ENCODE measurements at places on chromosomes 2 and 18. TPM values are rescaled to one million over a fixed set of nuclear protein-coding genes. Genes with fewer than 3 reads are reported as not detected.
A peak's percentile ranks its signal among the peaks of the same experiment; 100 is the strongest.

The KCNJ3 gene
- 2.8 TPM for total RNA-seq

The GKN1 gene
- total RNA-seq: 20.7 TPM

The GALR1 gene
- total RNA-seq: 0.28 TPM

The SLC23A3 gene
- 1.4 TPM for total RNA-seq

DNA sequence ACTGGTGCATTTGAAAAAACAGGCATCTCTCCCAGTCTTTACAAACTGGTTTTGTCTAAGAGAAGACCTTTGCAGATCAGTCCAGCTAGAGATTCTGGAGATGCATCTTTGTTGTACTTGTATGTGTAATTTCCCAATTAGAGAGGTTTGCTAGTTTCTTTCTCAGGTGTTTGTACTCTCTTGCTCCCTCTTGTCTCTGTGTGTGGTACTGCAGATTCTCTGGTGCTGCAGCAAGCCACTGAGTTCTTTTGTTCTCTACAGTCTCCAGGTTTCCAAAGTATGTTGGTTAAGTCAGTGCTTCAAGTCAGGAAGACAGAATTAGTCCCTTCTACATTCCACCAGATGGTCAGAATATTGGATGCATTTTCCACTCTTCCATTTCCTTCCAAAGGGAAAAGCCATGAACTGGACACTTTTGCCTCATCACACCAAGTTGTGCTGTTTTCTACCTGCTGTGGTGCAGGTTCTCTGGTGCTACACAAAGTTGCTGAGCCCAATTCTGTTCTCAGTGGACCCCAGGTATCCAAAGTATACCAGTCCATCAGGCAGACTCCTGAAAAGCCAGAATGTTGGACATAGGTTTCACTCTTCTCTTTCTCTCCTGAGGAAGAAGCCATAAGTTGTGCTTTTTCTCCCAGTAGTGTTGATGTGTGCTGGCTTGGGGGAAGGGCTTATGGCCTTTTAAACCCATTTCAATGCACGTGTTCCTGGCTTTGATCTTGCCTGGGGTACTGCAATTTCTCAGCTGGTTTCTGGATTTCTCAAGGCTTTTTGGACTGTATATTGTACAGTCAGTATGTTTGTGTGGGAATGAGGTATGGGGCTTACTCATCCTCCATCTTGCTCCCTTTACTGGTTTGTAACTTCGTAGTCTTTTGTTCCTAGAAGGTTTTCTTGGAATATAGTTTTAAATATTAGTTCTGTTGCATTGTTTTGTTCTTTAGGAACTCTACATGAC lies 29.8 kb downstream of the EPC2 start:
- no peaks in the 10 kb centered on the region for H3K36me3 ChIP-seq
- no peak for DNase-seq
- H3K4me3 ChIP-seq: no peak overlapping the region
- no peak overlapping the region for H3K27ac ChIP-seq

- DNase-seq: no peak
- H3K27me3 ChIP-seq: peaks cover 4% of the 10 kb centered on the region
- H3K36me3 ChIP-seq: no peaks in the 10 kb centered on the region
- H3K4me1 ChIP-seq: no peaks in the 10 kb centered on the region
- peak overlapping the region; percentile 4 for H3K4me3 ChIP-seq
Measured at GRCh38 chr2:120654381-120655134, 81.1 kb upstream of the GLI2 start.

GRCh38 chr2:212109792-212110680 lies 428.6 kb downstream of the ERBB4 start:
- H3K27ac ChIP-seq: no peak overlapping the region
- no peak overlapping the region for H3K4me3 ChIP-seq
- H3K27me3 ChIP-seq: no peaks in the 10 kb centered on the region
- no peak for DNase-seq
- peaks cover 3% of the 10 kb centered on the region for H3K4me1 ChIP-seq
- no peaks in the 10 kb centered on the region for H3K36me3 ChIP-seq

DNA sequence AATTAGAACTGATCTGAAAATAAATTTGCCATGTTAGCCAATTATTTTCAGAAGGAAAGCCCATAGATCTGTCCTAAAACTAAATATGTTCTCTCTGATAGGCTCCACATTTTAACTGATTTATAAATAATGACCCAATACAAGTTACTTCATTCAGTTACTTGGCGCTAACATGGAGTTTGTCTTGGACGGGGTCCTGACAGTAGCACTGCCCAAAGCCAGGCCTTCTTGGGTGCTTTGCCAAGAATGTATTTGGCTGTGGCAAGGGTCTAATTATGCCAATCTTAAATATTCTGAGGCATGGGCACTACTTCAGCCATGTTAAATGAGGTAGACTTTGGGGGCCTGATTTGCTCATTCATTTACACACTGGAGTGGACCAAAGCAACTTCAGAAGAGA lies 135.0 kb upstream of the PKDCC start:
- H3K27ac ChIP-seq: peak overlapping the region; percentile 33
- no peaks in the 10 kb centered on the region for H3K36me3 ChIP-seq
- H3K27me3 ChIP-seq: no peaks in the 10 kb centered on the region
- no peak overlapping the region for H3K4me3 ChIP-seq
- H3K4me1 ChIP-seq: peaks cover 10% of the 10 kb centered on the region
- DNase-seq: no peak

DNA sequence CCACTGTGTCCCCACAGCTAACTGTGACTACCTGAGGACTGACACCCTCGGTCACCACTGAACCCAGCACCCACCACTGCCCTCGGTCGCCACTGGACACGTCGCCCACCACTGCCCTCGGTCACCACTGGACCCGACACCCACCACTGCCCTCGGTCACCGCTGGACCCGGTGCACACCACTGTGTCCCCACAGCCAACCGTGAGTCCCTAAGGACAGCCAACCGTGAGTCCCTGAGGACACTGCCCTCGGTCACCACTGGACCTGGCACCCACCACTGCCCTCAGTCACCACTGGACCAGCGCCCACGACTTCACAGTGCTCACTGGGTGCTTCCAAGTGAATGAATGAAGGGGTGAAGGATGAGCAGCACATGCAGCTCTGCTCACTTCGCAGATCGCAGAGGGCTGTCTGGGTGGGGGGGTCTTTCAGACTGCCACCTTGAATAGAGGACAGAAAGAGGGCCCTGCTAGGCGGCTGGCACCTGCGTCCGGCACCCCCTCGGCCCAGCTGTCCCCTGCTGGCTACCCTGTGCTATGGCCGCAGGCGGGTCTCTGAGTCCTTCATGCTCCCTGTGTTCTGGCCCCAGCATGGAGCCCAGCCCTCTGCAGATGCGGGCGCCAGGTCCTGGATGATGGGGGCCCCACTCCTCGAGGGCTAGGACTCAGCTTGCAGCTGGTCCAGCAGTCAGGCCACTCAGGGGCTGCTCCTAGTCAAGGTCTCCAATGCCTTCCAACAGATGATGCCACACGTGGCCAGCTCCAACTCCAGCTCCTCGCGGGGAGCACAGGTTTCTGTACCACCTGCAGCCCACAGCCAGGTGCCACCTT lies 51.4 kb upstream of the GPC1 start:
- no peak overlapping the region for H3K4me3 ChIP-seq
- H3K27me3 ChIP-seq: no peaks in the 10 kb centered on the region
- no peak for DNase-seq
- no peak overlapping the region for H3K27ac ChIP-seq

- H3K27me3 ChIP-seq: no peaks in the 10 kb centered on the region
- H3K4me1 ChIP-seq: no peaks in the 10 kb centered on the region
- H3K27ac ChIP-seq: no peak overlapping the region
- no peaks in the 10 kb centered on the region for H3K36me3 ChIP-seq
- no peak overlapping the region for H3K4me3 ChIP-seq
Measured at GRCh38 chr2:231655488-231655887, 52.8 kb upstream of the PTMA start.

DNA sequence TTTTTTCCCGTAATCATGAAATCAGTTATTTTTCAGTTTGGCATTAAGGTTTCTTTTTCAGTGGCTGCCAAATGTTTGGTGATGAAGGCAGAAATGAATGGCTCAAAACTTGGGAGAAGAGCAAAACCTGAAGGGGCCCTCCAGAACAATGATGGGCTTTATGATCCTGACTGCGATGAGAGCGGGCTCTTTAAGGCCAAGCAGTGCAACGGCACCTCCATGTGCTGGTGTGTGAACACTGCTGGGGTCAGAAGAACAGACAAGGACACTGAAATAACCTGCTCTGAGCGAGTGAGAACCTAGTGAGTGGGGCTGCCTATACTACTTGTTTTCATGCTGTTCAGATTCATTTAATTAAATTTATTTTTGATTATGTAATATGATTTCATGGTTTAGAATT lies 29.2 kb upstream of the MSH2 start:
- peaks cover 12% of the 10 kb centered on the region for H3K27me3 ChIP-seq
- H3K27ac ChIP-seq: no peak overlapping the region
- no peaks in the 10 kb centered on the region for H3K36me3 ChIP-seq
- H3K4me3 ChIP-seq: no peak overlapping the region
- no peak for DNase-seq
- peaks cover 12% of the 10 kb centered on the region for H3K4me1 ChIP-seq

GRCh38 chr2:163602196-163602595 lies 133.6 kb downstream of the FIGN start:
- no peaks in the 10 kb centered on the region for H3K36me3 ChIP-seq
- H3K4me1 ChIP-seq: no peaks in the 10 kb centered on the region
- no peak for DNase-seq
- no peaks in the 10 kb centered on the region for H3K27me3 ChIP-seq
